ENCODE measurements at places on chromosomes 7 and 10.

DNA sequence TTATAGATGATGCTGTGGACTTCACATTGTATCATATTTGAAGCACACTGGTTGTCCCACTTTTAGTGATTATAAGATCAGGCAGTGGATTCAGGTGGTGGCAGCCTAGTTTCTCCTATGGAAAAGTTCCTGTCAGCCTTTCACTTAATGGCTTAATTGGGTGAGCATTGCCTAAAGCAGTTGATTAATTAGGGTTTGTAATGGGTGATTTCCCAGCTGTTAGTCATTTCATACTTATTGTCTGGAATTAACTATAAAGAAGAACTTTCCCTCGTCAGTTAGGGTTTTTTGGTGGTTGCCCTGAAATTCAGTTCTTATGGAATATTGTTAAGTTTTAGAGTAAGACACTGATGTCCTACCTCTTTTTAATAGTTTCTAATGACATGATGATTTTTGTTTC is 78.8 kb downstream of the SLC25A40 start:
- DNase-seq, result no peak

- peak; percentile 68 for DNase-seq
Observed at GRCh38 chr10:24722676-24723385, 856 bp downstream of the ARHGAP21 start.

DNA sequence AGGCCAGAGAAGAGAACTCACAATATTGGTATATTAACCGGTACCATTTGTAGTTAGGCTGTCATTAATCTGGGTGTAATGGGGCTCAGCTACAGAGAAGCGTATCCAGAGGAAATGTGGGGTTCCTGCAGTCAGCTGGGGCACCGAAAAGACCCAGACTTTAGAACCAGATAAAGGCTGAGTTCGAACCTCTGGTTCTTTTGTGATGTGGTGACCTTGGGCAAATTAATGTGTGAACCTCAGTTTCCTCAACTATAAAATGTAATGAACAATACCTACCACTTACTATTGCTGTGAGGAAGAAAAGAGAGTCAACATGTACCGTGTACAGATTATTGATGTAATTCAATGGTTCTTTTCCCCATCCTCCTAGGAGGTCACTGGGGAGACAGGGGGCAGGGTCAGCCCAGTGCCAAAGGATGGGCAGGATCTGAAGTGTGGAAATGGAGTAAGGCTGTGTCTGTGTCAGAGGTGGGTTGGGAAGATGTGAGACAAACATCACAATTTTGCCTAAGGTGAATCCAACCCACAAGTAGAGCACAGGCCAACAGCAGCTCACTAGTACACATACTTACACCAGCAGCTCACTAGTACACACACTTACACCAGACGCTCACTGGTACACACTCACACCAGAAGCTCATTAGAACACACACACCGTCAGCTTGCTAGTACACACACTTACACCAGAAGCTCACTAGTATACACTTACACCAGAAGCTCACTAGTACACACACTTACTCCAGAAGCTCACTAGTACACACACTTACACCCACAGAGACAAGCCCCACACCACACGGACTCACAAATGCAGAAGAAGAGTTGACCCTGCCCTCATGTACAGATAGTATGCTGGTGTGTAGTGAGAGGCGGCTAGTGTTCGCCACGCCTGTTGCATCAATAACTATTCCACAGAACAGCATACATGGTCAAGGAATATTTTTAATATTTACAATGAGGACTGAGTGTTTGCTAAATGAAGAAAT is 28.0 kb downstream of the PRSS2 start:
- DNase-seq, result no peak

- DNase-seq, result no peak
Observed at GRCh38 chr10:94370501-94370900, 7.8 kb upstream of the NOC3L start.

DNA sequence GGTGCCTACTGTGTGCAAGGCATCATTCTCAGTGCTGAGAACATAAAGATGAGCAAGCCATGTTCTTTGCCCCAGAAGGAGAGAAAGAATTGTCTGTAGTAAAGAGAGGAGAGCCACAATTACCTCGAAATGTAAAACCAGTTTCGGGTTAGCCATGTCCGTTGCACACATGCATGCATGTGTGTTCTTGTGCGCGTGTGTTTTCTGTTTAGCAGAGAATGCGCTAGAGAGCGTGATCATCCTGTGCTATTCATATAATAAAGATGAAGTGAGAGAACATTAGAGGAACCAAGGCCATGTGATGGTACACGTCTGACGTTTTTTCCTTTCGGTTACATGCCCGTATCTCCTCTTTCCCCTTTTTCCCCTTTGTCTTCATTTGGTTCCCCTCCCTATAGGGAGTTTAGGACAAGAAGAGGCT is 158.2 kb downstream of the CELF2 start:
- no peak for DNase-seq

DNA sequence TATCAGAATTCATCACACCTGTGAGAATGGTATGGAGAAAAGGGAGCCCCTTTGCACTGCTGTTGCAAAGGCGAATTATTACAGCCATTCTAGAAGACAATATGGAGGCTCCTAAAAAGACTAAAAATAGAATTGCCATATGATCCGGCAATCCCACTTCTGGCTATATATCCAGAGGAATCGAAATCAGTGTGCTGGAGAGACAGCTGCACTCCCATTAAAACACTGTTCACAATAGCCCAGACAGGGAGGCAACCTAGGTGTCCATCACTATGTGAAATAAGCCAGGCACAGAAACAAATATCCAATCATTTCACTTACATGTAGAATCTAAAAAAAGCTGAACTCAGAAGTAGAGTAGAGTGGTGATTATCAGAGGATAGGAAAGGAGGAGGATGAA is 26.0 kb upstream of the GJD4 start:
- DNase-seq, result no peak

GRCh38 chr10:6667679-6668270 is 87.7 kb upstream of the PRKCQ start:
- peak; percentile 28 for DNase-seq

GRCh38 chr7:158461824-158462223 is 125.8 kb downstream of the PTPRN2 start:
- DNase-seq, result no peak

DNA sequence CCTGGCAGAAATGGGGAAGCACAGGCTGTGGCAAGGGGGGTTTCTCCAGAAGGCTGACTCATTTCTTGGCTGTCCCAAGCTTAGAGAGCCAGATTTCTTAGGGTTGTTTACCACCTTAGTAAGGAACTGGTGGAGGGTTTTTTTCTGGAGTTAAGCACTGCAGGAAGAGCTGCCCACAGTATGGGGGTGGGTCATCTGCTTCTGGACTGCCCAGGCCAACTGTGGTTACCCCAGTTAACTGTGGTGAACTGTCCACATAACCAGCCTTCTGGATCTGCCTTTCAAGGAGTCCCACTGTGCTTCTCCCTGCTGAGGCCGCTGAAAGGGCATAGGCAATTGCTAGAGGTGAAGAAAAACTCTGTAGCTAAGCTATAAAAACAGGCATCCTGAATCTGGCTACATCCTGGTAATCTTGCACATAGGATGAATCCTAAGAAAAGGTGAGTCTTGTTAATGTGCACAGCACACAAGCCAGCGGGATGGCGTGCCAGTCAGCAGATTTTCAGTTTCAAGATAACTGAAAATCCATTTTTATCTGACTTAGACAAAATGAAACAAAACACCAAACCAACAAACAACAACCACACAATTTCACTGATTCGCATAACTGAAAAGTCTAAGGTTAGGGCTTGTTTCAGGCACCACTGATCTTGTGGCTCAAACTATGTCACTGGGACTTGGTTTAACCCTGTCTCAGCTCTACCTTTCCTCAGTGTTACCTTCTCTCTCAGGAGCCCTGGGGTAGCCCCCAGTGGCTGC is 21.6 kb upstream of the TSPAN33 start:
- no peak for DNase-seq

- no peak for DNase-seq
Observed at GRCh38 chr10:34148305-34148657, 666.8 kb downstream of the PARD3 start.

DNA sequence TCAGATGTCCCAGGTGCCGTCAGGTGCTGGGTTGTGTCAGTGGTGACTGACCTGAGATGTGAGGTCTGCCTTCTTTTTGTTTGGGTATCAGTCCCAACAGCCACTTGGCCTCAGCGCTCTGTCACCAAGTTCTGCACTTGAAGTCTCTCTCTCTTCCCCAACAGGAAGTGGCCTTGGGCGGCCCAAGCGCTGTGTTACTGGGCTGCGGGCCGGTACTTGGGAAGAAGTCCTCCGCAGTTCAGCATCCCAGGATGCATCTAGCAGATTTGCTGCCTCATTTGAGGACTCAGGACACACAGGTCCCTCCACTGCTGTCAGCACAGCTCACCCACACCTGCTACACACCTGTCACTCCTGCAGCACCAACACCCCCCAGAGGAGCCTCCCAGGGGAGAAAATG is 40.1 kb downstream of the LYZL2 start:
- no peak for DNase-seq

GRCh38 chr10:7406712-7407333 is 4.0 kb downstream of the SFMBT2 start:
- DNase-seq, result no peak
